ENCODE measurements at places on chromosomes 13 and 19.

DNA sequence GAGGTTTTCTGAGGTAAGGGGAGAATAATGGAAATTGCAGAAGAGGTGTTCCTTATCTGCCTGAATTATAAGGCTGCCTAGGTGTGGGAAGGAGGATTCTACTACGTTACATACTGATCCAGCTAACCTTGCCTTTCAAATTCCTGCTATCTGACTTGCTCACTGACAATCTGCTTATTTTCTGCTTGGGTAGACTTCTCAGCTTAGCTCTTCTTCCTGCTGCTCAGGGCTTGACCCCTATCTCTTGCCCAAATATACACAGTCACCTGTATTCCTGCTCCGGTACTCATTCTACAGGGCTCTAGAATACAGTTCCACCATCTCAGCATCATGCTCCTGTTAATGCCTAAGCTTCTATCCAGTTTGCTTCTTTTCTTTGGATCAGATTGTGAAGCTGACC lies 1607.6 kb downstream of the OLFM4 start:
- no peak for DNase-seq

- no peak for DNase-seq
Observed at GRCh38 chr13:32153056-32153455, 121.5 kb downstream of the FRY start.

- DNase-seq: peak; percentile 92
Observed at GRCh38 chr19:16283210-16284061, 41.2 kb upstream of the KLF2 start.

- DNase-seq: no peak
Observed at GRCh38 chr13:41917641-41918040, 43.3 kb downstream of the VWA8 start.
